EL (cell line): ENCODE measurements at places on chromosomes 12 and 14.

GRCh38 chr12:22709292-22709691, 84.3 kb downstream of the ETNK1 start:
- DNase-seq = peak; percentile 23

- DNase-seq = no peak
Measured at GRCh38 chr12:24947541-24948419, 1.1 kb downstream of the BCAT1 start.

GRCh38 chr12:750366-751191, 1.8 kb upstream of the WNK1 start:
- DNase-seq = no peak

- no peak for DNase-seq
Measured at GRCh38 chr12:18146363-18146762, 56.4 kb upstream of the RERGL start.

- DNase-seq = no peak
Measured at GRCh38 chr14:71194251-71194650, 287.0 kb downstream of the PCNX1 start.

- DNase-seq = no peak
Measured at GRCh38 chr12:85186236-85186635, 93.8 kb upstream of the ALX1 start.

GRCh38 chr12:92540782-92541423, 161.9 kb upstream of the PLEKHG7 start:
- DNase-seq = no peak

- DNase-seq = peak; percentile 61
Measured at GRCh38 chr14:52950410-52950897, 396 bp downstream of the FERMT2 start.
